ENCODE measurements at places on chromosomes 6 and 20.

DNA sequence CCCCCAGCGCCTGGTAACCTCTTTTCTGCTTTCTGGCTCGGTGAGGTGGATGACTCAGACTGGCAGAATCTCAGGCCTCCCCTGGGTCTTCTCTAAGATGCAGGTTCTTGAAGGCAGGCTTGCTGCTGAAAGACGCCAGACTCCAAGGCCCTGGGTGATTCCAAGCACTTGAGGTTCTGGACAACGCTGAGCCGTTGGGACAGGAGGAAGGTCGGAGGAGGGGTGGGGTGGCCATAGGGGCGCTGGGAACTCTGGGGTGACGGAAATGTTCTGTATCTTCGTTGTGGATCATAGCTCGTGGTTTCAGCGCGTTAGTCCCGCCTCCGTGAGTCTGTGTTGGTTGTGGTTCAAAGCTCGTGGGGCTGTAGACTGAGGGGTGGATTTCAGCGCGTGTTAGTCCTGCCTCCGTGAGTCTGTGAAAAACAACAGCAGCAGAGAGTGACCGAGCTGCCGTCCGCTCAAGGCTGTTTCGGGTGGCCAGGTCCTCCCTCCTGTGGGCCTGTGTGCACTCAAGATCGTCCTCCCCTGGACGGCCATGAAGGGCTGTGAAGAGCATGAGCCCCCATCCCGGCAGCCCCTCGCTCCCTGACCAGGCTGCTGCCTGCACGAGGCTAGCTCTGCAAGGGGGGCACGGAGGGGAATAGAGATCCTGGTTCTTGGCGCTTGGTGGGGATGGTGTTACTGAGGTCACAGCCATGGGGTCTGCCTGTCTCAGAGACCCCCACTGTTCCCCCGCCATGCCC, 7.7 kb downstream of the NTSR1 start:
- DNase-seq, result no peak

- DNase-seq, result no peak
These were observed 106.1 kb downstream of the TFAP2C start for GRCh38 chr20:56735084-56735642.

DNA sequence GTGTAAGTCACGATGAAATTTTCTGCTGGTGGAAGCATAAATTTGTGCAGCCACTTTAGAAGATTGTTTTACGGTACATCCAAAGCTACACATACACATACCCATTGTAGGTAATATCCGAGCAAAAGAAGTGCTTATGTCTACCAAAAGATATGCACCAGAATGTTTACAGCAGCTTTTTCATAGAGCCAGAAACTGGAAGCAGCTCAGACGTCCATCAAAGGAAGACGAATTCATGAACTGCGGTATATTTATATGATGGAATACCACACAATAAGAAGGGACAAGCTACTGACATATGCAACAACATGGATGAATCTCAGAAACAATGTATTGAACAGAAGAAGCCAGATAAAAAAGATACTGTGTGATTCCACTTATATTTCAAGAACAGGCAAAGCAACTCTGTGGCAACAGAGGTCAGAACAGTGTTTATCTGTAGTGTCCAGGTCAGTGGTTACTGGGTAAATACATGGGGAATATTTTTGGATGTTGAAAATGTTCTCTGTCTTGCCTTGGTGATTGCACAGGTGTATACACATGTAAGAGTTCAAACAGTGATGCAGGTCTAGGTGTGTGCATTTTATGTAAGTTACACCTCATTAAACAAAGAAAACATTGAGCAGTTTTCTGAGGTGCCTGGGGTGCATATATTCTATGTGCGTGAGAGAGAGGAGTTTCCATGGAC, 51.9 kb upstream of the EXOC2 start:
- no peak for DNase-seq

- no peak for DNase-seq
These were observed 22.9 kb downstream of the CNKSR3 start for GRCh38 chr6:154487367-154488247.

DNA sequence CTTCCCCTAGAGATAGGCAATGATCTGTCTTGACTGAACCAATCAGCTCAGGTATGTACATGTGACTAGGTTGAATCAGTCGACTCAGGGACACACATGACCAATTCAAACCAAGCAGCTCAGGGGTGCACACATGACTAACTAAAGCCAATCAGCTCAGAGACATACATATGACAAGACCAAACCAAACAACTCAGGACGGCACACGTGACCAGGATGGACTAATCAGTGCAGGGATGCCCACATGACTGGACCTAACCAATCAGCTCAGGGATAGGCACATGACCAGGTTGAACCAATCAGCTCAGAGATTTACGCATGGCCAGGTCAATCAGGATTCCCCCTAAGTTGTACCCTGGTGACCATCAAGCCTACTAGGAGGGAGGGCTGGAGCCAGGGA, 310.3 kb downstream of the CDH26 start:
- DNase-seq, result no peak

- DNase-seq, result no peak
These were observed 995.3 kb upstream of the FLRT3 start for GRCh38 chr20:15332711-15333160.

- no peak for DNase-seq
These were observed 160.6 kb downstream of the VEGFA start for GRCh38 chr6:43930440-43931154.

- DNase-seq, result no peak
These were observed 39.8 kb downstream of the SNX5 start for GRCh38 chr20:17928633-17929311.

- DNase-seq, result no peak
These were observed 352.4 kb downstream of the CD109 start for GRCh38 chr6:74048387-74048786.

DNA sequence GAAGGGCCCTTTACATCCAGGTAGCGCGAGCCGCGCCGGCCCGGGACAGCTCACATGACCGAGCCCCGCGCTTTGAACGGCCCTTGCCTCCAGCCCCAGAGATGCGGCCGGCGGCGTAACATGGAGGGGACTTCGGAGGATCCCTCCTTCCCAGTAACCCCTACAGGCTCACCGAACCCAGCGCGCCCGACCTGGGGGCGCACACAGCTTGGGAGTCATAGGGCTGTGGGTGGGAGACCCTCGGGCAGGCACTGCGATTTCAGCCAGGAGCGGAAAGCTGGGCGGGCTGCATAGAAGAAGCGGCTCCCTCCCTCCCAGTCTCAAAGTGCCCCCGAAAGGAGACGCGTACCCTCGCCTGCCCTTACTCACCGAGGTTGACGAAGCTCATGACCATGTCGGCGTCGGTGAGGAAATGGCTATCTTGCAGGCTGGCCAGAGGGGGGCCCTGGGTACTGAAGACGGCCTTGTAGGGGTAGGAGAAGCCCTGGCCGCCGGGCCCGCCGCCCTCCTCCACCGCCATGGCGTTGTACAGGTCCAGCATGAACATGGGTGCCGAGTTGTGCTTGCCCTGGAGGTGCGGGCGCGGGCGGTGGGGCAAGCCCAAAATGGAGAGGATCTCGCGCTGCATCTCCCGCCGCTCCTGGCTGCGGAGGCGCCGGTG, 975 bp downstream of the BMP7 start:
- no peak for DNase-seq

GRCh38 chr20:43535370-43536004, 23.3 kb upstream of the SGK2 start:
- DNase-seq, result no peak
